ENCODE measurements at places on chromosomes 3 and 15. TPM values are rescaled to one million over a fixed set of nuclear protein-coding genes. Genes with fewer than 3 reads are reported as not detected.

ATP2B2 gene
- 0.11 TPM for total RNA-seq

CCDC71 gene
- total RNA-seq, result 11.0 TPM

HDGFL3 gene
- 38.1 TPM for total RNA-seq

FBXW12 gene
- not detected for total RNA-seq

ROPN1 gene
- not detected for total RNA-seq

GOLGA6L7 gene
- not detected for total RNA-seq

HAPLN3 gene
- total RNA-seq, result 22.9 TPM

SLC38A3 gene
- total RNA-seq, result not detected
